Stimulated activated CD8-positive, alpha-beta memory T cell treated with anti-CD3 and anti-CD28 coated beads, Interleukin-12 subunit alpha, Interleukin-12 subunit beta, amount 100 ng/mL, for 1 hour (primary cell): ENCODE measurements at places on chromosomes 7 and 10.

DNA sequence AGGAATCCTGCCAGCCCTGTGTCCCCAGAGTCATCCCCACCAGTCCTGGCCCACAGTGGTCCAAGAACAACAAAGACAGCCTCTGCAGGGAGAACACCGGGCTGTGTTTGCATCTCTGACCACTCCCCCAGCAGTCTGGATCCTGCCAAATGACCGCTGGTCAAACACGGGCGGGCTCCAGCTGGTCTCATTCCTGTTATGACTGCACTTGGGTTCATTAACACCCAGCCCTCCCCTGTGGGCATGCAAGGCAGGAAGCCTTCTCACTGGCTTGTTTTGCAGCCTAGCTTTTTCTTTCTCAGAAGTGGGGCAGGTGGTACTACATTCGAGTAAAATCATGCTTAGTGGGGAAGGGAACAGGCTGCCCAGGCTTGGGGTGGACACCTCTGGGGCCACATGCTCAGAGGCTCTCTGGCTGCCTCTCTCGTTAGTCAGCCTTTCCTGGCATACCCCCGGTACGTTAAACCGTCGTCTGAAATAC lies 190.0 kb downstream of the PLXNA4 start:
- no peak for DNase-seq

DNA sequence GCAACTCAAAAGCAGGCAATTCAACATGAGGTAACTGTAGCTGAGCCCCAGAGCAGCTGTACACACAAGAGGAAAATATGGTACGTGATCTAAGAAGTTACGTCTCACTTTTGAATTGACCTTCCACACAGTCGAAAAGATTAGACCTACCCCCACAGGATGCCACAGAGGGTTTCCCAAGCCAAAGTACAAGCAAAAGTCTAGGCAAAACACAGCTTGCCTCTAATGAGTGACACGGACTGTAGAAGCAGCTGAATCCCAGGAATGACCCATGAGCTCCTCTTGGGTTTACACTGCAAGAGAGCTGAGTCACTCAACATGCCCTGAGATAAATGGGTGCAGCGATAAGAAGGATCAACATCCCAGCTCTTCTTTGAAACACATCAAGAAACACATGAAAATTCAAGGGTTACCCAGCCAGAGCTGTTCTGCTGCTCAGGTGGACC lies 9.8 kb downstream of the CREB3L2 start:
- no peak for DNase-seq

DNA sequence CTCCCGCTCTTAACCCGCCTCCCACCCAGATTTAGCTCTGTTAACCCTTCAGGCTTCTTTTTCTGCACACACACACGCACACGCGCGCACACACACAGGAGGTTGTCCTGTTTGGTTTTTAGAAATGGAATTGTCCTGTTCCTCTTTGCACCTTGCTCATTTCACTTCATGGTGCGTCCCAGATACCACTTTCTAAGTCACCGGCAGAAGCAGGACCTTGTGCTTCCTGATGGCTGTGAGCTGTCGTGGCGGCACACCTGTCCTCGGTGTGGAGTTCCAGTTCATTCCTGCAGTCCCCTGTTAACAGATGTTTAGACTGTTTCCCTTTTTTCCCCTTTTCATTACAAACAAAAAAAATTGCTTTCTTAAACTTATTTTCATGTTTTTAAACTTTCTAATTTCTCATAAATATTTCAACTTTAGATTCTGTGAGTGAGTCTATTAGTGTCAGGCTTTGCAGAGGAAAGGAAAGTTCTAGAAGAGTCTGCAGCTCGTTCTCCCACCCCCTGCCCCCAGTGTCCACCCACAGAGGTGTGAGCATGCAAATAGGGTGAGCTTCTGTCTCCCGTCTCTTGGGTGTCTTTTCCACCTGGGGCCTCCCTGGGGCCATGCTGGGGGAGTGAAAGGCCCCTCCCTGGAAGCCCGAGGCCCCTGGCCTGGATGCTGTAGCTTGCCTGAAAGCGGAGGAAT lies 85.5 kb downstream of the LHPP start:
- no peak for DNase-seq

DNA sequence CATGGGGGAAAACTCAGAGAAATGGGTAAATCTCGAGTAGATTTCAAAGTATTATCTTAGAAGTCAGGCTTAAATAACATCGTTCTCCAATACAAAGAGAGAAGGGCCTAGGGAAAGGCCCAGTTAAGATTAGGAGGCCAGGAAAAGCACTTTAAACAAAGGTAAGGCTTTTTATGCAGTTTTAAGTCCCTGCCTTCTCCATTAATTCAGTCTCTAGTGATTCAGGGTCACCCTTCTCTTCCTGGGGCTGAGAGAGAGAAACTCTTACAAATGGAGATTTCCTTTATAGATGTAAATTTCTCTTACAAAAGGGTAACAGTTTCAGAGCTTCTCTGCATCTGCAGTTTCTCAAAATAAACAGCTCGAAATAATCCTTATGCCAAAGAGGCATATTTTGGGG lies 179.3 kb downstream of the HECW1 start:
- DNase-seq = no peak

DNA sequence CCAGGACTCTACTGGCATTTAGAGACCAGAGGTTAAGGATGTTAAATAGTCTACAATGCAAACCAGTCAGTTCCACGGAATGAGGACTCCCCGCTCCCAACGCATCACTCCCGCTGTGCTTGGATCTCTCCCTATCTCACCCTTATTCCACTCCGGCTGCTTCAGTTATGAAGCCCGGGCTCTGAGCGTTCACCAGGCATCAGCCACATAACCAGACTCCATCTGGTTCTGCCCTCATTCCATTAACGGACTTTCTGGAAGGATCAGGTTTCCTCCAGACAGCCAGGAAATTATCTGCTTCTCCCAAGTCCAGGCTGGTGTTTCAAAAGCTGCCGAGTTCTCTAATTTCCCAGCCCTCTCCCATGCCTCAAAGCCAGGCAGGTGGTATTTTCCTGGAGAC lies 499.3 kb downstream of the GLRX3 start:
- DNase-seq = no peak

- no peak for DNase-seq
Observed at GRCh38 chr10:29663718-29664117, 28.9 kb upstream of the SVIL start.

GRCh38 chr10:78605800-78606350 lies 462.9 kb upstream of the ZMIZ1 start:
- no peak for DNase-seq

GRCh38 chr7:112995059-112995824 lies 91.4 kb downstream of the GPR85 start:
- no peak for DNase-seq

GRCh38 chr7:113796557-113796956 lies 122.3 kb downstream of the PPP1R3A start:
- DNase-seq = no peak

- no peak for DNase-seq
Observed at GRCh38 chr10:112280205-112280921, 2.8 kb upstream of the TECTB start.

DNA sequence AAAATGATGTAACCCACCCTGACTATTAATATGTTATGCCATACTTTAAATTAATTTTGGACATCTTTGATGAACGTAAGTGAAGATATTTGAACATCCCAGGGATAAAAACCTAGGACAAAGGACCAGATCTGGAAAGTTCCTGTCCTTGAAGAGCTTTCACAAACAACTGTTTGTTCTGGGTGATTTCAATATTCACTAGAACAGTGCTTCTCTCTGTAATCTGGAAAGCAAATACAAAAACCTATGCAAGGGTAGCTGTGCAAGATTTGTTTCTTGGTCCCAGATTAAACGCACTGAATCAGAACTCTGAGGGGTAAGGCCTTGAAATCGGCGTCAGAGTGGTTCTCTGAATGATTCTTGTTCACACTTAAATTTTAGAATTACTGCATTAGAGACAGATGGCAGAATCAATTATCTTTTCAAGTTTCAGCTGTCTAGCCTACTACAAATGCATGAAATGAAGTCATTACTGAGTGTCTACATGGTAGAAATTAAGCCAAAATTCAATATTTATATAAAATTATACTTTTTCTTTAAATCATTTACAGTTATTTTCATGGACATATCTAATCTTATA lies 69.6 kb upstream of the CSTF2T start:
- DNase-seq = no peak

GRCh38 chr10:29189256-29189655 lies 99.6 kb upstream of the LYZL1 start:
- DNase-seq = no peak

DNA sequence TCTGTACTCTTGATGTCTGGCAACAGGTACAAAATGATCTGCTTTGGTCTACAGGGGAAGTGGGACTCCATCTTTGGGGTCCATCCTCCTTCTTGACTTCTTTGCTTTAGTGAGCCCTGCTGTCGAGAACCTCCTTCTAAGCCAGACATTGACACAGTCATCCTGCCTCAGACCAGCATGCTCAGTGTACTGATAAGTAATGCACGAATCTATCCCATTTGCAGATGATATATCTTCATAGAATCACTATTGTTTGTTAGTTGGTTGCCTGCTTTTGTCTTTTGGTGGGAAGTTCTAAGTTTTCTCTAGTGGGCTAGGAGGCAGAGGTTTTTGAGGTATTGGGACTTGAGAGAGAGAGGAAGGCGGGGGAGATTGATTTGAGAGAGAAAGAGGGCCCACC lies 8.9 kb downstream of the H2BK1 start:
- no peak for DNase-seq

- no peak for DNase-seq
Observed at GRCh38 chr10:49756641-49757040, 5.5 kb downstream of the OGDHL start.
